Body of pancreas (tissue), 4 donors: ENCODE measurements at places on chromosomes 3 and 15. TPM values are rescaled to one million over a fixed set of nuclear protein-coding genes. Genes with fewer than 3 reads are reported as not detected.

GRCh38 chr15:68709876-68710275, 110.8 kb downstream of the ANP32A start:
- H3K27ac ChIP-seq: no peak overlapping the region
- H3K4me1 ChIP-seq: peaks cover under 1% of the 10 kb centered on the region
- DNase-seq: no peak
- no peaks in the 10 kb centered on the region for H3K27me3 ChIP-seq
- H3K4me3 ChIP-seq: no peak overlapping the region

- H3K4me1 ChIP-seq: peaks cover 21% of the 10 kb centered on the region
- peak; percentile 16 for DNase-seq
- no peak overlapping the region for H3K27ac ChIP-seq
- peaks cover 8% of the 10 kb centered on the region for H3K27me3 ChIP-seq
These were observed 1.3 kb upstream of the SPTSSB start for GRCh38 chr3:161372321-161373260.

GRCh38 chr15:67072442-67072841, 7.0 kb downstream of the SMAD3 start:
- H3K4me1 ChIP-seq: peaks cover 75% of the 10 kb centered on the region
- no peaks in the 10 kb centered on the region for H3K36me3 ChIP-seq
- no peak for DNase-seq
- H3K27me3 ChIP-seq: no peaks in the 10 kb centered on the region

DNA sequence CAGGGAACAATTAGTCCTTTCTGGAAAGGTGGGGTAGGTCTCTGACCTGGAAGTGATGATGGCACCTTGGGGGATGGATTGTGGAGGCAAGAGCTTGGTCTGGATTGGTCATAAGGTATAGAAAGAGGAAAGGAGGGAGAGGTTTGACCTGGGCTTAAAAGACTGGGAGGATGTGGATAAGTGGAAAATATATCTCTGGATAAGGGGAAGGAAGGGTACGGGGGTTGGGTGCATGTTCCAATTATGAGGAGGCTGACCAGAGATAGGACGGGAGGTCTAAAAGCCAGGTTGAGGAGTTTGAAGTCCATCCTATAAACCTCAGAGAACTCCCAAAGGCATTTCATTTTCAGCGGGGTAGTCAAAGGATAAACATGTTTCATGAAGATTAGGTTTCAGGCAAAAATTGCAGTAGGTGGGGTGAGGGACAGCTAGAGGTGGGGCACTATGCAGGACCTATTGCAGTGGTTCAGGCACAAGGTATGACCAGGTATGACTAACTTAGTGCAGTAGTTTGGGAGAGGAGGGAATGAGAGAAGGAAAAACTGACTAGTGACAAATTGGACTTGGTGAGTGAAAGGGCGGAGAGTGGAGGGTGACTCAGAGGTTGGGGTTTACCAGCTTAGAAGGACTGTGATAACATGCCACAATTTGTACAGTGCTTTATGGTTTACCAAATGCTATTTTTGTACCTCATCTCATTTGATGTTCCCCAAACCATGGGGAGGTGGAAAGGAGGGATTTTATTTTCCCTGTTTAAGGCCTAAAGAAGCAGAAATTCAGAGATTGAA, 10.7 kb downstream of the PDE8A start:
- no peaks in the 10 kb centered on the region for H3K36me3 ChIP-seq
- peaks cover 25% of the 10 kb centered on the region for H3K4me1 ChIP-seq
- peak overlapping the region; percentile 43 for H3K27ac ChIP-seq
- H3K27me3 ChIP-seq: no peaks in the 10 kb centered on the region
- DNase-seq: no peak
- no peak overlapping the region for H3K4me3 ChIP-seq

DNA sequence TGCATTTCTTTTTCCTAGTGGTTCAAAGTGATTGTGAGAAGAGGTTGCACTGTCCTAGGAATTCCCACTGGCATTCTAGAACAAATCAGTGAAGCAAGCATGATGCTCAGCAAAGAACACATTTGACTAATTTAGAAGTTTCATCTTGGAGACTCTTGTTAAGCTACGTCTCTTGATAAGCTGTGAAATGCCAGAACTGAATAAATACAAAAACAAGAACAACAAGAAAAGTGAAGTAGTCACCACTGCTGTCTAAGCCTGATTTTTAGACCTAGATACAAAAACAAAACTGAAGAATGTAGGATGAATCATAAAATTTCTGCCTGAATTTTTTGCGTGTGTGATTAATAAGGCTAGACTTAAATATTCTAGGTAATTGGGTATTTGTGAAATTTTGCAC, 1162.4 kb downstream of the TUSC7 start:
- H3K27me3 ChIP-seq: no peaks in the 10 kb centered on the region
- H3K4me3 ChIP-seq: no peak overlapping the region
- no peak for DNase-seq

ARPP21 gene
- not detected for total RNA-seq

SEMA3F gene
- 25.4 TPM for total RNA-seq

CCR4 gene
- not detected for total RNA-seq
